ENCODE measurements at places on chromosomes 11 and 22.

DNA sequence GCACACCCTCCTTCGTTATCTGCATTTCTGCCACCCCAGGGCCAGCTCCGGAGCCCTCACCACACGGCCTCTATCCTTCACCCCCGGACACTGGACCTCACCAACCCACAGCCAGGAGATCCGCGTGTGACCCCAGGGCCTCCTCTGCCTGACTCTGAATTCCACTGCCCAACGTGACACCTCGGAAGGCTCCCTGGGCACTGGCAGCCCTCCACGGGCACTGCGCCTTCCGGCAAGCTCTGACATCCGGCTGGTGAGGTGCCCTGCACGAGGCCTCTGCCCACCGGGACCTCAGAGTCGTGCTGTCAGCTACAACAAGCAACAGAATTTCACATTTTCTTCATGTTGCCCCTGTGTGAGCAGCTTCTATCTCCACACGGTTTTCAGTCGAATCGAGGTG lies 148.3 kb downstream of the CRYBB2 start:
- DNase-seq: no peak

DNA sequence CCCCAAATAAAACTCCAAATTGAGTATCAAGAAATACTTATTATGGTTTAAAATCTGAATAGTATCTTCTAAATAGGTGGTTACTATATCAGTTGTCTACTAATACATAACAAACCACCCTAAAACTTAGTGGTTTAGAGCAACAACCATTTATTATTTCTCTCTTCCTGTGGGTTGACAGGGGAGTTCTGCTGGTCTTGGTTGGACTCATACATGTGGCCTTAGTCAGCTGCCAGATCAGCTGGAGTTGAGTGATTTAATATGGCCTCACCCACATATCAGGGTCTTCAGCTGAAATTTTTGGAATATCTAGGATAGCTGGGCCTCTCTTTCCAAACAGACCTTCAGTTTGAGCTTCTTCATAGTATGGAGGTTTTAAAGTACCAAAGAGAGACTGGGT lies 34.5 kb downstream of the C11orf65 start:
- no peak for DNase-seq

DNA sequence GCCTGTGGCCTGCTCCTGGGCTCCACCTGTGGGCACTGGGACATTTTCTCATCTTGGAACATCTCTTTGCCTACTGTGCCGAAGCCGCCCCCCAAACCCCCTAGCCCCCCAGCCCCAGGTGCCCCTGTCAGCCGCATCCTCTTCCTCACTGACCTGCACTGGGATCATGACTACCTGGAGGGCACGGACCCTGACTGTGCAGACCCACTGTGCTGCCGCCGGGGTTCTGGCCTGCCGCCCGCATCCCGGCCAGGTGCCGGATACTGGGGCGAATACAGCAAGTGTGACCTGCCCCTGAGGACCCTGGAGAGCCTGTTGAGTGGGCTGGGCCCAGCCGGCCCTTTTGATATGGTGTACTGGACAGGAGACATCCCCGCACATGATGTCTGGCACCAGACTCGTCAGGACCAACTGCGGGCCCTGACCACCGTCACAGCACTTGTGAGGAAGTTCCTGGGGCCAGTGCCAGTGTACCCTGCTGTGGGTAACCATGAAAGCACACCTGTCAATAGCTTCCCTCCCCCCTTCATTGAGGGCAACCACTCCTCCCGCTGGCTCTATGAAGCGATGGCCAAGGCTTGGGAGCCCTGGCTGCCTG lies 1.4 kb downstream of the SMPD1 start:
- DNase-seq: no peak

DNA sequence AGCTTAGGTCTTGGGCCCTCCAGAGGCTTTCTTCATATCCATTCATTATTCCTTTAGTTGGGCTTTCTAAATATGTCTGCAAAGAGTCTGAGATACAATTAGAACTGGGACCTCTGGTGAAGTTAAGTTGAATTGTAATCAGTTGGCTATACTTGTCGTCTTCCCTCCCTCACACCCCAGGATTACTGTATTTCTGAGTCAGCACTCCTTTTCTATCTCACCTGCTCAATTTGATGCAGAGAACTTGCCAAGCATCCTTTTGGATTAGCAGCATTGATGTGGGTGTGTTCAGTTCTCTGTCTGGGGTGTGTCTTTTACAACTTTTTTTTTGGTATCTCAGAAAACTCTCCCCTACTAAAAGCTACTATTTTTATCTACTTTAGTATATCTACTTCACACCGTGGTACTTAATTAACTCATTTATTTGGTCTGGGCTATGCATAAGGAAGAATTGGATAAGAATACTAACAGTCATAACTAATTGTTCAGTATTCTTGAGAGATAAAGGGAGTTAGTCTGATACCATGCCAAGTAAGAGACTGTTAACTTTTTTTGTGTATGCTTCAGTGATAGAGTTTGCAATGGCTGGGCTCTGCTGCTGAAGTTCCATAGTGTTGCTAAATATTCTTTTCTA lies 15.1 kb downstream of the CTNND1 start:
- no peak for DNase-seq

DNA sequence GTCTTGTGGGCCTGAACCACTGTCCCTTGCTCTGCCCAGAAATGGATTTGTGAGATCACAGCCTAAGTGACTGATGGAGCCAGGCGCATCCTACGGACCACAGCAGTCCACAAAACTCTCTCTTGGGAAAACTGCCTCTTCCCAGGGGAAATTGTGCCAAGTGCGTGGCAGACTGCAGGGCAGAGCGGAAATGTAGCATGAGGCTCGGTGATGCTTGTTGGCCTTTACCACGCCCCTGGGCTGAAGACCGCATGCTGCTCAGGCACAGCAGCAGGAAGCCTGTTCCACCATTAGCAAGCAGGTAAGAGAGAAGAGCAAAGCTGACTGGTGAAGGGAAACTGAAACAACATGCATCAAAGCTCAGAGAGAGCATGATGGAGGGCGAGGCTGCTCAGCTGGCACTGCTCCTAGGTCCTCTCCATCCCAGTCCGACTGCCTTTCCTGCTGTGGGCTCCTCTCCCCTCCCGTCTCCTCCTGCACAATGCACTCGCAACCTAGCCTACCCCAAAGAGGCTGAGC lies 26.5 kb upstream of the SCARF2 start:
- peak; percentile 15 for DNase-seq

- no peak for DNase-seq
Measured at GRCh38 chr11:60059521-60060240, 3.2 kb downstream of the MS4A3 start.

DNA sequence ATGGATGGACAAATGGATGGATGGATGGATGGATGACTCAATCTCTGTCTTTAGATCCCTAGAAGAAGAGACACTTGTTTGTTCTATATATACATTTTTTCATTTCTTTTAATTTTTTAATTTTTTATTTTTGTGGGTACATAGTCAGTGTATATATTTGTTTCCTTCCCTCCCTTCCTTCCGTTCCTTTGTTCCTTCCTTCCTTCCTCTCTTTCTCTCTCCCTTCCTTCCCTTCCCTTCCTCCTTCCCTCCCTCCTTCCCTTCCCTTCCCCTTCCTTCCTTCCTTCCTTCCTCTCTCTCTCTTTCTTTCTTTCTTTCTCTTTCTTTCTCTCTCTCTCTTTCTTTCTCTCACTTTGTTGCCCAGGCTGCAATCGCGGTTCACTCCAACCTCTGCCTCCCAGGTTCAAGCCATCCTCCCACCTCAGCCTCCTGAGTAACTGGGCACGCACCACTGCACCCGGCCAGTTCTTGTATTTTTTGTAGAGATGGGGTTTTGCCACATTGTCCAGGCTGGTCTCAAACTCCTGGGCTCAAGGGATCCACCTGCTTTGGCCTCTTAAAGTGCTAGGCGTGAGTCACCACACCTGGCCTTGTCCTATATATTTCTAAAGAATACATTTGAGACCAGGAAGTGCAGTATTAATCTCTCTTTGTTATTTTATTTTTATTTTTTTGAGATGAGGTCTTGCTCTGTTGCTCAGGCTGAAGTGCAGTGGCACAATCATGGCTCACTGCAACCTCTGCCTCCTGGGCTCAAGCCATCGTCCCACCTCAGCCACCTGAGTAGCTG lies 42.5 kb upstream of the AQP11 start:
- no peak for DNase-seq

GRCh38 chr22:50722716-50723428 lies 15.1 kb upstream of the ACR start:
- no peak for DNase-seq

DNA sequence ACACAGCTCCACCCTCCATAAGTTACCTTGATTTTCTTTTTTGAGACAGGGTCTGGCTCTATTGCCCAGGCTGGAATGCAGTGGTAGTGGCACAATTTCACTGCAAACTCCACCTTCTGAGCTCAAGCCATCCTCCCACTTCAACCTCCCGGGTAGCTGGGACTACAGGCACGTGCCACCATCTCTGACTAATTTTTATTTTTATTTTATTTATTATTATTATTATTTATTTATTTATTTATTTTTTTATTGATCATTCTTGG lies 9.6 kb downstream of the RPS3 start:
- no peak for DNase-seq

DNA sequence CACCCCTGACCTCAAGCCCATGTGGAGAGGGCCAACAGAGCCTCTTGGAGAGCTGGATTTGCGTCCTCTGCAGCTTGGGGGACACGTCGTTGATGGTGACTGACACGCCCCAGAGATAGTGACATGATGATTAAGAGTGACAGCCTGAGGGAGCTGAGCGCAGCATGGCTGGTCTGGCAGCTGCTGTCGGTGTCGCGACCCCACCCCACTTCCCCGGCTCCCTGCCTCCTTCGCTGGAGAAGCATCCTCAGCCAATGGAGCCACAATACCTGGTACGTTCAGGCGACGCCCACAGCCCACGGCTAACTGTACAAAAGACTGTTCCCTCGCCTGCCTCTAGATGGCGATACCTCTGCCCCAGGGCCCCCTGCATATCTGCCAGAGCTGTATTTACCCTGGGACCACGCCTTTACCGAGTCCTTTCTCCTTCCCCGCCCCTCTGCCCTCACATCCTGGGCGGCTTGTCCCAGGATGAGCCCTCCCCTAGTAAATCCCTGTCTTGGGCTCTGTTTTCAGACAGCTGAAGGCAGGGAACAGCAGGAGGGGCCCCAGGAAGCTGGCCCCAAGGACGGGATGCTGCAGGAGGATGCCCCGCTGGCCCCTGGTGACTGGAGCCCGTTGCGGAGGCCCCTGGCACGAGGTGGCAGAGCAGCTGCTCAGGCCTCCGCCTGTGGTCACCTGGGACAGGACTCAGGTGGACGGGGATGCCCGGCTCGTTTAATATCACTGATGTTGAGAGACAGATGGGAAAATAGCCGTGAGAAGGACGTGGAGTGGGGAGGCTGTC lies 90.6 kb downstream of the RPS6KA4 start:
- peak; percentile 32 for DNase-seq

DNA sequence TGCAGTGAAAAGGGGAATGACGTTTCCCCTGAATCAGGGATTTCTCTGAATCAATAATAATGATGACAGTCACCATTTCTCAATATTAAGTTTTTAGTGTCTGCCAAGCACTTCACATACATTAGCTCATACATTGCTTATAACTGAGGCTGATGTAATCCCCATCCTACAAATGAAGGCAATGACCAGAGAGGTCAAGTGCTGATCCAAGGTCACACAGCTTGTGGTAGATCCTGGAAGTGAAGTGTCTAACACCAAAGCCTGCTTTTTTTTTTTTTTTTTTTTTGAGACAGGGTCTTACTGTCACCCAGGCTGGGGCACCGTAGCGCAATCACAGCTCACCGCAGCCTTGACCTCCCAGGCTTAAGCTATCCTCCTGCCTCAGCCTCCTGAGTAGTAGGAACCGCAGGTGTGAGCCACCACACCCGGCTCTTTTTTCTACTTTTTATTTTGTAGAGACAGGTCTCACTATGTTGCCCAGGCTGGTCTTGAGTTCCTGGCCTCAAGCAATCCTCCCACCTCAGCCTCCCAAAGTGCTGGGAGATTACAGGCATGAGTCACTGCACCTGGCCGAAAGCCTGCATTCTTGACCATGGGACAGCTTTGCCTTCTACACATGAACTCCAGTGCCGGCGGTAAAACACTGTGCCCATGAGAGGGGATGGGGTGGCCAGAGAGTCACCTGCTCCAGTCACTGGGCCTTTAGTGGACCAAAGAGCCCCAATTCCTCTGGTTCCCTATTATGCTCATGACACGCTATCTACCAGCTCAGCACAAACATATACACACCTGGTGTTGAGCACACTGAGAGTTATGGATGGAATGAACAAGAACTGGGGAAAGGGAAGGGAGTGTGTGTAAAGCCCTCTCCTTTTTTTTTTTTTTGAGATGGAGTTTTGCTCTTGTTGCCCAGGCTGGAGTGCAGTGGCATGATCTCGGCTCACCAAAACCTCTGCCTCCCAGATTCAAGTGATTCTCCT lies 17.4 kb downstream of the ARHGAP1 start:
- DNase-seq: no peak

DNA sequence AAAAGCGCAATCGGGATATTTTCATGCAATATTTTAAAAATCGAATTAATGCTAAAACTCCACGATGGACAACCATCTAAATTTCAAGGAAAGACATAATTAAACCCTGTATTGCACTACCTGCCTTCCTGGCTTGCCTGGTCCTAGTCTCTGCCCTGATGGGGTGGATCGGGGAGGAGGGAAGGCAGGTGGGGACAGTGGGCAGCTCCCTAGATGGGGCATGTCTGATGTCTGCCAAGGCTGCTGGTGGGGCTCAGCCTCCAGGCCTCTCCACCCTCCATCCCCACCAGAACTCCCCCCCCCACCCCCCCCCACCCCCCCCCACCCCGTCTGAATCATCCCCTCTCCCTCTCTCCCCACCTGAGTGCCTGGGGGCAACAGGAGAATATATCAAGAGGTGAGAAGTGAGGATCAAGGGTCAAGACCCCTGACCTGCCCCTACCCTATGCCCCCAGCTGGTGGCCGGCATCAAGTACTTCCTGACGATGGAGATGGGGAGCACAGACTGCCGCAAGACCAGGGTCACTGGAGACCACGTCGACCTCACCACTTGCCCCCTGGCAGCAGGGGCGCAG lies 650 bp downstream of the CST6 start:
- DNase-seq: no peak

DNA sequence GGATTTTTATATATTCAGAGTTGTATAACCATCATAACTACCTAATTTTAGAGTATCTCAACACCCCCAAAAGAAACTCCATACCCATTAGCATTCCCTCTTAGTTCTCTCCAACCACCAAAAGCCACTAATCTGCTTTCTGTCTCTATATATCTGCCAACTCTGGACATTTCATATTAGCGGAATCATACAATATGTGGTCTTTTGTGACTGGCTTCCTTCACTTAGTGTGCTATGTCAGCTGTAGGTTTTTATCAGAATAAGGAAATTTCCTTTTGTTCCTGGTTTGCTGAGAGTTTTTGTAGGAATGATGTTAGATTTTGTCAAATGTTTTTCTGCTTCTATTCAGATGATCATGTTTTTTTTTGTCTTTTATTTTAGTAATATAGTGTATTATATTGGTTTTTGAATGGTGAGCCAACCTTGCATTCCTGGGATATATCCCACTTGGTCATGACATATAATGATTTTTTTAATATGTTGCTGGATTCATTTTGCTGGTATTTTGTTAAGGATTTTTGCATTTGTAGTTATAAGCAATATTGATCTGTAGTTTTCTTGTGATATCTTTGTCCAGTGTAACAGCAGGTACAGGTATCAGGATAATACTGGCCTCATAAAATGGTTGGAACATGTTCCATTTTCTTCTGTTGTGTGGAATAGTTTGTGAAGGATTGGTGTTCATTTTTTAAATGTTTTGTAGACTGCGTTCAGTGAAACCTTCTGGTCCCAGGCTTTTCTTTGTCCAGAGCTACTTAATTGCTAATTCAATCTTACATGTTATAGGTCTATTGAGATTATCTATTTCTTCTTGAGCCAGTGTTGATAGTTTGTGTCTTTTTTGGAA lies 16.8 kb downstream of the DGCR8 start:
- no peak for DNase-seq

Measured in activated CD4-positive, CD25-positive, alpha-beta regulatory T cell (primary cell).